ENCODE measurements at places on chromosomes 13 and 19.

- no peak for DNase-seq
Observed at GRCh38 chr19:51012661-51013190, 6.8 kb downstream of the KLK10 start.

- DNase-seq: no peak
Observed at GRCh38 chr13:95540888-95541287, 11.6 kb upstream of the CLDN10 start.

DNA sequence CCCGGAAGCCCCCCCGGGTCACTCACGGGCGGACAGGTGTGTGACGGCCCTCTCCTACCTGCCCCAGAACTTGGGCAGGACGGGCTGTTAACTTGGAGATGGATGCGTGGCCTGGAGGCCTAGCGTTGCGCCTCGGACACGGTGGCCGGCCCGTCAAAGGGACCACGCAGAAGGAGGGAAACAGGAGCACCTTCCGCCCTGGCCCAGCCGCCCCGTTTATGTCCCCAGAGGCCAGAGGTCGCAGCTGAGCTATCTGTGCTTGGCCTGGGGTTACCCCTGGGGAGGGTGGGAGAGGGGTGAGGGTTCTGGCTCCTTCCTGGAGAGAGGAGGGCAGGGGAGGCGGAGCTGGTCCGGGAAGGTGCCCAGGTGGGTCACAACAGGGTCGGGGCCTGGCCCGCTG, 35.6 kb downstream of the GADD45B start:
- DNase-seq: no peak

DNA sequence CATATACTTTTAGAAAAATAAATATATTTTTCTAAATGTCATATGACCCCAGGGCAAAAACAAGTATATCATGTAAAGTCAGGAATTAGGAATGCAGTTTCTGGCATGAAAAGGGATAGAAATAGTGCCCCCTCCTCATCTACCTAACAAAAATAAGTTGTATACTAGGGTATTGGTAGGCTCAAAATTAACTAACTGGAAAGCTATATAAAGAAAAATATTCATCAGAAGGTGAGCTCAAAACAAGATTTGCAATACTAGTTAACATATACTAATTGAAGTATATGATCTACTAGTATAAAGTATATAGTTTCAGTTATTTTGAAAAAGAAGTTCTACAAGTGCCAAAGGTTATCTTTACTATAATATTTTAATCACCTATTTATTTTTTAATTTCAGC, 200.2 kb downstream of the GPC5 start:
- DNase-seq: no peak

GRCh38 chr13:87123987-87124784, 547.0 kb upstream of the SLITRK5 start:
- peak; percentile 62 for DNase-seq

- no peak for DNase-seq
Observed at GRCh38 chr19:19096641-19097627, 33.1 kb downstream of the SLC25A42 start.

GRCh38 chr19:32669310-32669709, 5.7 kb downstream of the ANKRD27 start:
- DNase-seq: no peak

DNA sequence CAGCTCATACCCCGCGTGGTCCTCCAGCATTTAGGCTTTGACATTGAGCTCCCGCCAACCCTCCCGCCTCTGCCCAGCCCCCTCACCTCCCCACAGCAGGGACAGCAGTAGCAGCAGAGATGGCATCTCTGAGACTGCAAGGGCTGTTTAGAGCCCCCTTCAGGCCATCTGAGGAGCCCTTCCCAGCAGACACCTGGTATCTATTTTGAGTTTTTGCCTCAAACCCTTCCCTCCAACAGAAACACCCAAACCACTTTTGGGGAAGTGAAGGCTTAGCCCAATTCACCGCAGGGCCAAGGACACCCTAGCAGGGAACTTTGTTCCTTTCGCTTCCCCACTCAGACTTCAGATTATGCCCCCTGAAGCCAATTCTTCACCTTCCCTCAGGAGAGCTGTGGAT, 6.3 kb upstream of the ZNF175 start:
- no peak for DNase-seq

DNA sequence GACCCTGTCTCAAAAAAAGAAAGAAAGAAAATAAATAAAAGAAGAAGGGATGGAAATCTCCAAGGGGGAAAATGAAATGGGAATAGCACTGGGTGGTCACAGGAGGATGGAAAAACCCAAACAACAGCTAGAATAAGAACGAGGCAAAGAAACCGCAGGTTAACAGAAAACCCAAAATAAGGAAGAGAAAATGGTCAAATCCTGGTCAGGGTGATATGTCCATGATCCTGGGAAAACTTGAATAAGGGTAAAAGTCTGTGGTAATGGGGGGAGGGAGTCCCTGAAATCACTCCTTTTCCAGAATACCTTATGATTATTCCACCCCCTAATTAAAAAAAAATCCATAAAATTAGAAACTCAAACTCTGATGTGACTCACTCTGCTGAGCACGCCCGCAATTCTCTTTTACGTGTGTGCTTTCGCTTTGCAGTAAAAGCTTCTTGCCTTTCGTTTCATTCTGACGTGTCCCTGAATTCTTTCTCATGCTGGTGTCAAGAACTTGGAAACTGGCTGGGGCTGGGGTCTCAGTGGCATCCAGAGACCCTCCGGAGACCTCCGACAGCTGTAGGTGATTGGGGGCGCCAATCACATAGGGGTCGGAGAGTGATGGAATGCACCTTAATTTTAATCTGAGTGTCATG, 4.3 kb upstream of the NAXD start:
- no peak for DNase-seq

- peak; percentile 75 for DNase-seq
Observed at GRCh38 chr19:12777217-12778016, 2.1 kb upstream of the HOOK2 start.

- DNase-seq: no peak
Observed at GRCh38 chr13:37107868-37108267, 2.4 kb upstream of the CSNK1A1L start.

- DNase-seq: no peak
Observed at GRCh38 chr13:111269508-111269907, 50.9 kb upstream of the TEX29 start.

GRCh38 chr13:40439928-40440327, 226.5 kb downstream of the FOXO1 start:
- no peak for DNase-seq

DNA sequence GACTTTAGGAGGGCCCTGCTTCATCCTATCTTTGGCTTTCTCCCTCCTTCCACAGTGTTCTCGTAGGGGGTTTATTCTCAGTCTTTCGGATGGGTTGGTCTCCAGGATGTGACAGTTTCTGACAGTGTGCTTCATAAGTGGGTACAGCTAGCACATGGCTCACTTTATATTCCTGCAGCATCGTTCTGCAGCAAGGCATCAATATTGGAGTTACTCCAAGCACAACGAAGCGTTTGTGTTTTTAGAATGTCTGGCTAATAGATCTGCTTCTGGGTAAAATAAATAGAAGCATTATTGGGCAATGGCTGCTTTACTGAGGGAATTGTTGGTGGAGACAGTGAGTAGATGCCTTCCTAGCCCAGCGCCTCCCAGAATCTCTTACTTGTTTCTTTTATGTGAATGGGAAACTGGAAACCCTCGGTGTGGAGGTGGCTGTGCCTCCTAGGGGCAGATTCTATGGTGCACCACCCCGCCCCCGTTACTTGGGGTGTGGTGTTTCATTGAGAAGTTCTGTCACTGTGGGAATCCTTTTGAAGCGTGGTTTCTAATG, 2.0 kb downstream of the FARP1 start:
- peak; percentile 52 for DNase-seq

- DNase-seq: peak; percentile 47
Observed at GRCh38 chr13:22357132-22357531, 686.3 kb downstream of the FGF9 start.

GRCh38 chr19:29370276-29370675, 155.5 kb upstream of the VSTM2B start:
- DNase-seq: peak; percentile 0

DNA sequence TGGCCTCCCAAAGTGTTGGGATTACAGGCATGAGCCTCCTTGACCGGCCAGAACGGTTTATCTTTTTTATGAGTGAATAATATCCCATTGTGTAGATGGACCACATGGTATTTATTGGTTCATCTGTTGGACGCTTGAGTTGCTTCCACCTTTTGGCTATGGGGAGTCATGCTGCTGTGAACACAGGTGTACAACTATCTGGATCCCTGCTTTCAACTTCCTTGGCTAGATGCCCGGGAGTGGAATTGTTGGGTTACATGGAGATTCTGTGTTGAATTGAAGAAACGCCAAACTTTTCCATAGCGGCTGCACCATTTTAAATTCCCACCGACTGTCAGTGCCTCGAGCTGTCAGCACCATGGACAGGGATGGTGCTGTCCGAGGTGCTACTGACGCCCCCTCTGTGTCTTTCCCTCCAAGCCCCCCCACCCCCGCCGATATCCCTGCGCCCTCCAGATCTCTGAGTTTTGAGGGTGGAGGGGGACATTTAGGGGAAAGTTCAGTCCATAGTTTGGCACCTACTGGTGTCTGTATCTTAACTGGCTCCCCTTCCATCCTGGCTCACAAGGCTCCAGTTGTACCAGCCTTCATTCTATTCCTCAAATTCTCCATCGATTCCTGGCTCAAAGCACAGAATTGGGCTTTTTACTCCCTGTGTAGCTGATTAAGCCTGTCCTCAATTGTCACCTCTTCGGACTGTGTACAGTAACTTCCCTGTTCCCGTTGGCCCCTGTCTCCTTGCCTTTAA, 27.3 kb downstream of the PNPLA6 start:
- no peak for DNase-seq

DNA sequence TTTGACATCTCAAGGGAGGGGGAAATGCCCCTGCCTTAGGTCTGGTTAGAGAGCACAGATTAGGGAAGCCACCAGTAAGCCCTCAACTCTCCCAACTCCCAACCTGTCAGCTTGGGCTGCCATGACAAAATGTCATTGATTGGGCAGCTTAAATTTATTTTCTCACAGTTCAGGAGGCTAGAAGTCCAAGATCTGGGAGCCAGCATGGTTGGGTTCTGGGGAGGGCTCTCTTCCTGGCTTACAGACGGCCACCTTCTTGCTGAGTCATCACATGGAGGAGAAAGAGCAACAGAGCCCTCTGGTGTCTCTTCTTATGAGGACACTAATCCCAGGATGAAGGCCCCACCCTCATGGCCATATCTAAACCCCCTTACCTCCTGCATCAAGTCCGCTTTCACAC, 24.2 kb downstream of the C19orf12 start:
- no peak for DNase-seq

DNA sequence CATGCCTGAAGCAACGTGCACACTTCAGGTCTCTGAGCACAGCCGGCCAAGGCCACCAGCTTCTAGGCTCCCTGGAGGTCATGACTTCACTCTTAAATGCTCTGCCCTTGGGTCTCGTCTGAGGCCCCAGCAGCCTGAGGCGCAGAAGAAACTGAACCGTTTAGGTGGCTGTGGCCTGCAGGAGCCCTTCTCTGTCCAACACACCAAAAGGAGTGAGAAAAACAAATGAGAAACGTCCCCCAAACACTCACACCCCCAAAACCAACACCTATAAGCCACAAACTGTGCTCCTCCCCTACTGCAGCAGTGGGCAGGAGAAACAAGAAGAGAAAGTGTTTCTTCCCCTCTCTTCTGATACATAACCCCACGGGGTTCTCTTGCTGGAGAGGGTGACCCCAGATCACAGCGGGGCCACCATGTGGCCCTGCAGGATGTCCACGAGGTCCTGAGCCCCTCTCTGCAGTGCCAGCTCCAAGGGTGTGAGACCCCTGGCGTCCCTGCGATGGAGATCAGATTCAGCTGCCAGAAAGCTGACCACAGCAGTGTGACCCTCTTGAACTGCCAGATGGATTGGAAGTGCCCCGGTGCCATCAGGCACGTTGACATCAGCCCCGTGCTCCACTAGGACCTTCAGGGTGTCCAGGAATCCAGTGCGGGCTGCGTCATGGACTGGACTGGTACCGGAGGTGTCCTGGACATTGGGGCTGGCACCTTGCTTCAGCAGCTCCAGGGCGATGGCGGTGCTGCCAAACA, 1.0 kb upstream of the KRI1 start:
- no peak for DNase-seq

- DNase-seq: no peak
Observed at GRCh38 chr13:24261566-24261965, 47.8 kb upstream of the C1QTNF9 start.

DNA sequence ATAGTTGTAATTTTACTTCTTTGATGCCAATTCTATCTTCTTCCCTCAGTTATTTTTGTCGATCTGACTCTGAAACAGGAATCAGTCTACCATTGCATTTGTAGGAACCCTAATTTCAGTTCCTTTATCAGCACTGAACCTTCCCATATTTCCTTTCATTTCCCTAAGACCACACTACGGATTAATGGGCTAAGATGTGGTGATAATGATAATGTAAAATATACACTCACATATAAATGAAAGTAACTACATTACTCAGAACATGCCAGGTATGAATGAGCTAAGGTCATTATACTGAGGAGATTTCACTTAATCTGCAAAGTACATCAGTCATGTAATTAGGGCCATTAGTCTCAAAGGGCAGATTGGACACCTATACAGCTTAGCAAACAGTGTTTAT, 60.2 kb upstream of the RFC3 start:
- no peak for DNase-seq

GRCh38 chr13:76954538-76954937, 6.2 kb downstream of the ACOD1 start:
- no peak for DNase-seq

DNA sequence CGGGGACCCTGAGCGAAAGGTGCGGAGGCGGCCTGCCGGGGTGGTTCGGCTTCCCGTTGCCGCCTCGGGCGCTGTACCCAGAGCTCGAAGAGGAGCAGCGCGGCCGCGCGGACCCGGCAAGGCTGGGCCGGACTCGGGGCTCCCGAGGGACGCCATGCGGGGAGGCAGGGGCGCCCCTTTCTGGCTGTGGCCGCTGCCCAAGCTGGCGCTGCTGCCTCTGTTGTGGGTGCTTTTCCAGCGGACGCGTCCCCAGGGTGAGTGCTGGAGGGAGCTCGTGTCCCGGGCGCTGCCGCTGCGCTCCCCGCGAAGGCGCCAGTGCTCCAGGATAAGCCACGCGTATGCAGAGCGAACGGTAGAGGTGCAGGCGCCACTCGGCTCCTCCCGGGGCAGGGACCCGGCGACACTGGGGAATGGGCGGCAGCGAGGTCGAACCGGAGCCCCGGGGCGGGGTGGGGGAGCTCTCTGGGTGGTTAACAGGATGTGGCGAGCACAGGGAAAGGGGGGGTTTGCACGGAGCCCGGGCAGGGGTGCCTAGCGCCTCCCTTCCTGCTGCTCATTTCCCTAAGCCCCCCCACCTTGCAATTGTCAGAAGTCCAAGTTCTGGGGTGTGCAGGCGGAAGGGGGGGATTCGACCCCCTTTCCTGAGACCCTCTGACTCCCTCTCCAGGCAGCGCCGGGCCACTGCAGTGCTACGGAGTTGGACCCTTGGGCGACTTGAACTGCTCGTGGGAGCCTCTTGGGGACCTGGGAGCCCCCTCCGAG, at the start of gene IL27RA:
Gene IL27RA (plus strand): TSS at position 44 of the 762 bp plus-strand sequence. CDS start 111 bp downstream, at position 155.
- peak; percentile 44 for DNase-seq

DNA sequence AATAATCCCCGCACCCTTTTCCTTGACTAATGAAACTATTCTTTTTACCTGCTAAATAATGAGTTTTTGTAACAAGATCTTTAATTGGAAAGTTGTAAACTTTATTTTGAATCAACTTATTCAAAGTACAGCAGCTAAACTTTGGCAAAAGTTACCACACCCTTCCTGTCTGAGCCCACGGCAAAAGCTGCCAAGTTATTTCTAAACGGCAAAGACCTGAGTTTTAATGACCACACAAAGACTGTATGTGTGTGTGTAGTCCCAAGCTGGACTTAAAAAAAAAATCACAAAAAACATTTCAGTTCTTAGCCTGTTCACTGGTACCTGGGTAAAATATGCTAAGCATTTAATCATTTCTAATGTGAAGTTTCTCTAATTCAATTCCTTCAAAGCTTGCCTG, 60.7 kb downstream of the ZAR1L start:
- no peak for DNase-seq

All from AG08395 (cell line).